HCT116 (cell line): ENCODE measurements at places on chromosomes 11 and 22.

DNA sequence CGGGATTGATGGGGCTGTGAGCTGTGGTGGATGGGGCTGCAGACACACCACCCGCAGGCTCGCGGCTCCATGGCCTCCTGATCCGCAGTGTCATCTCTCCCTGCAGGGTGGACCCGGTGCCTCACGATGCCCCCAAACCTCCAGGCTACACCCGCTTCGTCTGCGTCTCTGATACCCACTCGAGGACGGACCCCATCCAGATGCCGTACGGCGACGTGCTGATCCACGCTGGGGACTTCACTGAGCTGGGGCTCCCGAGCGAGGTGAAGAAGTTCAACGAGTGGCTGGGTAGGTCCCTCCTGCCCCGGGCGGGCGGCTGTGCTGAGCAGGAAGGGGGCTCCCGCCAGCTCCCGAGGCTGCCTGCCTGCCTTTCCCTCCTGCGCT, 23.1 kb downstream of the MPPED1 start:
- no peak for DNase-seq

DNA sequence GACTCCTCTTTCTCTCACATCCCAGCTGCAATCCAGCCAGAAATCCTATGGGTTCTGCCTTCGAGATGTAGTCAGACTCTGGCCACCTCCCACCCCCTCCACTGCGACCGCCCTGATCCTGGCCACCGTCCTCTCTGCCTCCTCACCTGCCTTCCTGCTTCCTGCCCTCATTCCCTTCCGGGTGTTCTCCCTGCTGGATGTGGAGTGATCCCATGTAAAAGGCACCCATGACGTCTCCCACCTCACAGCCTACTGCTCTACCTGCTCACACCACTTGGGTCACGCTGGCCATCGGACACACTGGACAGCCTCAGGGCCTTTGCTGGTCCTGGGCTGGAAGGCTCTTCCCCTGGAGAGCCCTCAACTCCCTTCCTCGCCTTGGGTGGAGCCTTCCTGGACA, 33.7 kb upstream of the CD5 start:
- DNase-seq = no peak

GRCh38 chr11:129023968-129024676, 81.5 kb upstream of the TP53AIP1 start:
- DNase-seq = peak; percentile 82

- DNase-seq = no peak
Observed at GRCh38 chr11:122098261-122098980, 17.6 kb downstream of the BLID start.

- no peak for DNase-seq
Observed at GRCh38 chr11:79189601-79190000, 251.2 kb downstream of the TENM4 start.

GRCh38 chr11:112631333-112631732, 329.9 kb upstream of the NCAM1 start:
- DNase-seq = no peak

GRCh38 chr11:112280268-112281126, 19.8 kb upstream of the PLET1 start:
- peak; percentile 65 for DNase-seq

GRCh38 chr22:49756201-49756600, 71.5 kb downstream of the BRD1 start:
- no peak for DNase-seq

DNA sequence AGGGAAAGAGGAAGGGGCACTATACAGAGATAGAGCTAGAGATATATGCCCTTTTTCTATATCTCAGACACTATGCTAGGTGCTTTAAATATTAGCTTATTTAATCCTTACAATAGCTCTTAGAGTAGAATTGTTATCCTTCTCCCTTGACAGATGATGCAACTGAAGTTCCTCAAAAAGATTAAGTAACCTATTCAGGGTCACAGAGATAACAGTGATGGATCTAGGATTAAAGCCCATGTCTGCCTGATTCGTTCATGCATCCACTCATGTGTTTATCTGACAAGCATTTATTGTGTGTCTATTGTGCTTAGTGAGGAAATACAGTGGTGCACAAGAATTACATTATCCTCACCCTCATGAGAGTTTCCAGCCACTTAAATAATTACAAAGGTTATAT, 8.7 kb downstream of the CCDC83 start:
- no peak for DNase-seq

DNA sequence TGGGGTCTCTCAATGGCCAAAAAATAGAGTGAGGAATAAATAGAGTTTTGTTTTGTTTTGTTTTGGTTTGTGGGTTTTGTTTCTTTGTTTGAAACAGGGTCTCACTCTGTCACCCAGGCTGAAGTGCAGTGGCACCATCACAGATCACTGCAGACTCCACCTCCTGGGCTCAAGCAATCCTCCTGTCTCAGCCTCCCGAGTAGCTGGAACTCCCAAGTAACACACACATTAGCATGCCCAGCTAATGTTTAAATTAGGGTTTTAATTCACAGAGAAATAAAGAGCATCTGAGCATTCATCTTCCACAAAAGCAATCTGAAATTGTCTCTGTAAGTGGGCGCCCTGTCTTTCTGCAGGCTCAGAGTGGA, 9.2 kb upstream of the IFITM3 start:
- no peak for DNase-seq

DNA sequence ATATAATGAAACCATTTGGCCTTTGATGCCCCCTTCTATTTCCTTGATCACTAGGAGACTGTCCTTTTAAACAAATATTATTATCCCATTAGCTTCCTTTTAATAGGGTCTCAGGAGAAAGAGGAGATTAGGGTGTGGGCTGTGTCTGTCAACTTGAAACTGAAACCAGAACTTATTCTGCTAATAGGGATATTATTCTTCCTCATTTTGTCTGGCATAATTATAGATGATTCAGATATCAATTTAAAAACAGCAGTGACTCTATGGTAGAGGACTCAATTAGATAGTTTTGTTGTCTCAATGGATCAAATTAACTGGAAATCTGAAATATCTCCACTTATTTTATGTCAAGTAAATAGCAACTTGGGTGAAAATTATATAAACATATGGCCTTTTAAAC, 584.9 kb upstream of the CCDC90B start:
- DNase-seq = no peak

GRCh38 chr22:40430991-40431390, 60.6 kb downstream of the SGSM3 start:
- no peak for DNase-seq

DNA sequence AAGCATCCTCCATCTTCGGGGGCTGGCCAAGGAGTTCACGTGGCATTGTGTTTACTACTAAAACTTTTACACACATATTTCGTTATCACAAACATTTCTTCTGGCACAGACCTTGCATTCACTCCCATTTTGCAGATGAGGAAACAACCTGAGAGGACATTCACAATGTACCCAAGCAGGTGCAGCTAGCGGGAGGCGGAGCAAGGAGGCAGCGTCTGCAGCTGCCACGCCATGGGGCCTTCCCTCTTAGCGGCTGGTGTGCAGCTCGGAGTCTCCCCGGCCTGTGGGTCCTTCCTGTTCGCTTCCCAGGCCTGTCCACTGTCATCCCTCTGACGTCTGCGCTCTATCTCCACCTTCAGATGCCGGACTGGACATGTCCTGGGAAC, 807.8 kb downstream of the TBC1D22A start:
- no peak for DNase-seq

DNA sequence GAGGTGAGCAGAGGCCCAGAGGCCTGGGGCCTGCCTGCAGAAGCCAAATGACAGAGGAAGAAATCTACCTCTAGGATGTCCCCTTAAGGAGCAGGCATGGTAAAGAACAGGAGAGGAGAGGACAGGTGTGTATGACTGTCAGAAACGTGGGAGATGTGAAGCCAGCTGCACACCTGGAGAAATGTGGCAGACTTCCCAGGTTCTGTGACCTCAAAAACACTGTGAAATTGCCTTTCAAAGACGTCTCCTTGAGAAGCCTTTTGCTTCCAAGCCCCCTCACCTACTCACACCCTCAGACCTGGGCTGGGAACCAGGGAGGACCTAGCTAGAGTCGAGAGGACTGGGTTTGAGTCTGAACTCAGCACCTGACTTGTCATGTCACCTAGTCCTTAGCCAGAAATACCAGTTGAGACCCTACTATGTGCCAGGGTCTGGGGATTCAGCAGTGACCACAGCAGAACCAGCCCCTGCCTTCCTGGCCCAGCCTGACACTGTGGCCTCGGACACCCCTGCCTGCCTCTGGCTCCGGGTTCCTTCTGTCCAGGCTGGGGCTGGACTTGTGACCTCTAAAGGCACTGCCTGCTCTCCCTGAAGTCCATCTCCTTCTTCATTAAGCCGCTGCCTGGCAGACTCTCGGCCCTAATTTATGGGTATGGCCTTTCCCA, 5.6 kb downstream of the TPBGL start:
- no peak for DNase-seq

- no peak for DNase-seq
Observed at GRCh38 chr11:115191761-115192160, 312.5 kb downstream of the CADM1 start.

DNA sequence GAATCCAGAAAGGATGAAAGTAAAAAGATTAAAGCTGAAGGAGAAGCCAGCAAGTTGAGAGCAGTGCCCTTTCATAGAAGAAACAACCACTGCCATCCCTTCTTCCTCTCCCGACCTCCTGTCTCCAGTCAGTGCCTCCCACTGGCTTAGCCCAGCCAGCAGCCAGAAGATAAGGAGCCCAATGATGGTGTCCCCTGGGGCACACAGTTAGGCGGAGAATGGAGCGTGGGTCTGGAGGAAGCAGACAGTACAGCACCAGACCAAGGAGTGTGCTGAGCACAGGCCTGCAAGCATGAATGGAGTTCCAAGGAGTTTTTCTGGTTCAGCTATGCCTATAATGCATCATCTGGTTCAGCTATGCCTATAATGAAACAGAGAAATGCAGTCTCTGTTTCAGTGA, 54.3 kb upstream of the TNRC6B start:
- DNase-seq = no peak

- no peak for DNase-seq
Observed at GRCh38 chr22:43035250-43035649, 20.3 kb upstream of the PACSIN2 start.

- no peak for DNase-seq
Observed at GRCh38 chr11:35785287-35786167, 123.0 kb downstream of the TRIM44 start.

- DNase-seq = no peak
Observed at GRCh38 chr11:36605221-36606216, 7.5 kb upstream of the RAG2 start.

GRCh38 chr11:46537537-46538295, 56.1 kb downstream of the AMBRA1 start:
- peak; percentile 68 for DNase-seq

- no peak for DNase-seq
Observed at GRCh38 chr11:44112091-44112821, 16.8 kb downstream of the EXT2 start.

DNA sequence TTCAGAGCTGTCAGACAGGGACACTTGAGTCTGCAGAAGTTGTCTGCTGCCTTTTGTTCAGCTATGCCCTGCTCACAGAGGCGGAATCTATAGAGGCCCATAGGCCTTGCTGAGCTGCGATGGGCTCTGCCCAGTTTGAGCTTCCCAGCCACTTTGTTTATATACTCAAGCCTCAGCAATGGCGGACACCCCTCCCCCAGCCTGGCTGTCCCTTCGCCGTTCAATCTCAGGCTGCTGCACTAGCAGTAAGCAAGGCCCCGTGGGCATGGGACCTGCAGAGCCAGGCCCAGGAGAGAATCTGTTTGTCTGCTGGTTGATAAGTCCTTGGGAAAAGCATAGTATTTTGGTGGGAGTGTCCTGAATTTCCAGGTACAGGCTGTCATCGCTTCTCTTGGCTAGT, 23.6 kb upstream of the OR6M1 start:
- DNase-seq = no peak

DNA sequence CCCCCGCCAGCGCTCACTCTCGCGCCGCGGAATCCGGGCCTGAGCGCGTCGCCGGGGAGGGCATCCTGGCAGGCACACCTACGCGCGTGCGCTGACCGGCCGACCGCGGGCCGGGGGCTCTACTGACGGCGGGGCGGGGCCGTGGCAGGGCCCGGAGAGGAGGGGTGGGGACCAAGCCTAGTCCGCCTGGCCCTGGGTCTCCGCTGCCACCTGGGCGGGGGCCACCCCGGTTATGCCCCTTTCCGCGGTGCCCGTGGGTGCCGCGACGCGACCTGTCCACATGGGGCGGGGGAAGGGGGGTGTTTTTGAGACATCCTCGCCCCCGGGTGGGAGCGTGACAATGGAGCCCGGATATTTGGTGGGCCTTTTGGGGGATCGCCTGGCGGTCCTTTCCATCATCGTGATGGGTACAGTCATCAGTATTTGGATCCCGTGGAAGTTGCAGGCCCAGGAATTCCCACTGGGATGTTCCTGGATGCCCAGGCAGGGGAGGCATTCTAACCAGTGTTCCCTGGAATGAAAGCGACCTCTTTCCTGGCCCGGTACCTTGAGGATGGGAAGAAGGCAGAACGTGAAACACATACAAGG, 2.2 kb downstream of the NCAM1 start:
- DNase-seq = no peak

DNA sequence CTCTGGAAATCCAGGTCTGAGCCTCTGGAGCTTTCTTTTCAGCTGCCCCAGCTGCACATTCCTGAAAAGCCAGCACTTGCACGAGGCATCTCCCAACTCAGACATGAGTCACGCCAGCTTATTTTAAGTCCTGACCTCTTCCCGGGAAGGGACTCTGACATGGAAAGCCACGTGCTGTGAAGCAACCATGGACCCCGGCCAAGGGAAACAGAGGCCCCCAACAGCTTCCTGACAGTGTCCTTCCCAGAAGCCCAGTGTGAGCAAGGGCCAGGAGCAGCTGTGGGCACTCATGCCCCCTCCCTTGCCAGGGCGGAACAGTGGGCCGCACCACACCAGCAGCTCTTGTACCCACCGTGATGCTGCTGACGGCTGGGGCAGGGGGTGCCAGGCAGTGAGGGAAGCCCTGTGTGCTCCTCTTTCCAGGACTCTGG, 118.8 kb upstream of the CADM1 start:
- no peak for DNase-seq

GRCh38 chr11:134349109-134349801, 17.5 kb downstream of the GLB1L2 start:
- DNase-seq = no peak

DNA sequence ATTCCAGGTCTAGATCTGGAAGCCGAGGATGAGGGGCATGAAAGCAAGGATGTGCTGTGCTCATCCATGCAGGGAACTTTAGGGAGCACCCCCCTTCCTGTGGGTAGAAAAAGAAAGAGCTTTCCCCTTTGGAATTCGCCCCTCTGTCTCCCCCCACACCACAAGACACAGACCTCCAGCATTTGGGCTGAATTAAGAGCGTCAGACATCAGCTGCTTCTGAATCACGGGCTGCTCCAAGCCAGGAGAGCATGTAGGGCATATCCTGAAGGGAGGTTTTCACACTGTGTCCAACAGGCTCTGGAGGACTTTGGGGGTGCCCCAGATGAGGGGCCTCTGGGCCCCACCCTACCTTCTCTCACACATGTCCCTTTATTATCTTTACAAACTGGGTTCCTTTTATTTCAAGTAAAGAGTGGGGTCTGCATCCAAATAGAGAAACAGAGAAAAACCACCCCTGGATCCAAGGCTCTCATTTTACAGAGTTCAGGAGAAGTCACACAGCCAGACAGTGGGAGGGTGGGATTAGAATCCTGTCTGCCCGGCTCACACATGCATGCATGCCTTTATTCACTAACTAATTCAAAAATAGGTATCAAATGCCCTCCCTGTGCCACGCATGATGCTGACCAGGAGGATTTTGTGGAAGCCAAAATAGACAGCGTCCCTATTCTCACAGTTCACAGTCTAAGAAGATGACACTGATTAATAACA, 52.8 kb downstream of the LRRC32 start:
- DNase-seq = no peak

GRCh38 chr22:49450498-49450897, 377.2 kb downstream of the BRD1 start:
- no peak for DNase-seq

- peak; percentile 77 for DNase-seq
Observed at GRCh38 chr22:50282361-50283155, 12.4 kb upstream of the MAPK11 start.
